Fibroblast of skin of abdomen (primary cell): ENCODE measurements at places on chromosomes 2 and 18.

DNA sequence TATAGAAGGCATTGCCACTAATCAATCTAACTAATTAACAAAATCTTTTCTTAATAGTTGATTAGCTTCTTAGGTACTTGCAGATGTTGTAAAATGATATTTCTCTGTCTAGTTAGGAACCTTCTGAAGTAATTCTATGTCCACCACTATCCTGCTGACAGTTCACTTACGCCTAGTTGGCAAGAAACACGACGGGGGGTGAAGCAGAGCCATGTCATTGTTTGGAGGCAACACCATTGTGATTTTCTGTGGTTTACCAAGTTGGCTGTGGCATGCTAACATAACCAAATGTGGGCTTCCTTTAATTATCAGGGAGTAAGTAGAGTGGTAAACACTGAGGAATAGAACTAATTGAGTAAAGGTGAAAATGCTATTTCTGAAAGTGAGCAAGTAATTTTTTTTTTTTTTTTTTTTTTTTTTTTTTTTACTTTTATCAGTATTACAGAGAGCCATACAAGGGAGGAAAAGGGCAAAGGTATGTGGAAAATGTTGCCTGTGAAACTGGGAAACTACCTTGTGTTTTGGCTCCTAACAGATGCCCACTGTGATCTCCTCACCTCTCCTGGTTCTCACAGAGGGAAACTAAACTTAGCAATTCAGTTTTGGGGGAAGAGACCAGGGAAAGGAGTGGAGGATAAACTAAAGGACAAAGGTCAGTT, 126.8 kb downstream of the MEIS1 start:
- no peak for DNase-seq

GRCh38 chr2:30871980-30872789, 64.9 kb upstream of the CAPN13 start:
- no peak for DNase-seq

GRCh38 chr2:181780657-181781056, 100.3 kb upstream of the NEUROD1 start:
- no peak for DNase-seq

DNA sequence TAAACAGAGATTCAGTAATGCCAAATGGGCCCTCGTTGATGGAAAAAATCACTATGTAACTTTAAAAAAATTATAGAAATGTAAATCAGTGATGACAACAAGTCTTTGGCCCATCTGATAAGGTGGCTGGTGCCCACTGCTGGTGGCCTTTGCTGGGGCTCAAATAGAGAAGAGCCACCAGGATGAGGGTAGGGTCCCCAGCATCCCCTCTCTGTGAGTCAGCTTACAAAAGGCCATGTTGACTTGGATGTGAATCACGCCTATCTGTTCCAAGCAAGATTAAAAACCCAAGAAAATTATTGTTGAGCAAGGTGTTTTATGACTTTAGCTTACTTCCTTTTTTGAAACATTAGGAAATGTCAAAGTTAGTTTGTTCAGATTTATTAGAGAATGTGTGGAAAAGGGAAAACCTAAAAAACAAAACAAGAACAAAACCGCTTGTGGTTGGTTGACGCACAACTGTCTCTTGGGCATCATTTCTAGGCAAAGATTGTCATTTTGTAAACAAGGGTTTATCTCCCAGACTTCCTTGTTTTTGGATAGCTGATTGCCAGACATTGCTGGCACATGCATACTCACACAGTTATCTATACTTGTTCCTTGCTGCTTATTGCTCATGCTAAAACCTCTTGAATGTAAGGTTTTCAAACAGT, 53.7 kb upstream of the ZNF396 start:
- no peak for DNase-seq

- no peak for DNase-seq
Observed at GRCh38 chr2:174959787-174960186, 45.4 kb downstream of the CHN1 start.

DNA sequence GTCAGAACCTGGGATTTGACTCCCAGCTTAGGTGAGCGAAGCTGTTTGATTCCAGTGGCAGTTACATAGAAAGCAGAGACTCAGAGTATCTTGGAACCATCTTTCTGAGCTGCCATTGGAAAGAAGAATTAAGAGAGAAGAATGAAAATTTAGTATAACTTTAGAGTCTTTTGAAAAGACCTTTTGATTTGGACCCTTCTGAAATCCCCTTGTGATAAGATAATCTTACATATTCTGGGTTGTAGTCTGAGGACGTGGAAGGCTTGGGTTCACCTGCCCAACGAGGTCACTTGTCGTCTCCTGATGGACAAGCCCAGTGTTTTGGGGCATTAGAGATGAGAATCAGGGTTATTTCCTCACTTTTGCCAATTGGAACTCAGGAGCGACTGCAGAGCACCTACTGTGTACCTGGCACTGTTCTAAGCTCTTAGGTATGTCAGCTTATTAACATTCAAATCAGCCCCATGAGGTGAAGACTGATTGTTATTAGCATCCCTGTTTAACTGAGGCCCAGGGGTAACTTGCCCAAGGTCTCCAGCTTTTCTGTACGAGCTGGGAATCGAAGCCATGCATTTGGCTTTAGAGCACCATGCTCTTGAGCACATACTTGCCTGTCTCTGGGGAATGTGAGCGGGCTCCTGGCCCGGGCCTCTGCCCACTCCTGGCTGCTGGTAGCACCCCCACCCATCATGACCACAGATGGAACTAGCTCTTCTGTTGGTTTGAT, 2.9 kb downstream of the HK2 start:
- DNase-seq, result no peak

GRCh38 chr2:233033672-233034071, 1.2 kb downstream of the NEU2 start:
- no peak for DNase-seq
